ENCODE measurements at places on chromosomes 7 and 10. TPM values are rescaled to one million over a fixed set of nuclear protein-coding genes. Genes with fewer than 3 reads are reported as not detected.

GRCh38 chr10:33385015-33385414 is 50.5 kb upstream of the NRP1 start:
- DNase-seq, result no peak

DNA sequence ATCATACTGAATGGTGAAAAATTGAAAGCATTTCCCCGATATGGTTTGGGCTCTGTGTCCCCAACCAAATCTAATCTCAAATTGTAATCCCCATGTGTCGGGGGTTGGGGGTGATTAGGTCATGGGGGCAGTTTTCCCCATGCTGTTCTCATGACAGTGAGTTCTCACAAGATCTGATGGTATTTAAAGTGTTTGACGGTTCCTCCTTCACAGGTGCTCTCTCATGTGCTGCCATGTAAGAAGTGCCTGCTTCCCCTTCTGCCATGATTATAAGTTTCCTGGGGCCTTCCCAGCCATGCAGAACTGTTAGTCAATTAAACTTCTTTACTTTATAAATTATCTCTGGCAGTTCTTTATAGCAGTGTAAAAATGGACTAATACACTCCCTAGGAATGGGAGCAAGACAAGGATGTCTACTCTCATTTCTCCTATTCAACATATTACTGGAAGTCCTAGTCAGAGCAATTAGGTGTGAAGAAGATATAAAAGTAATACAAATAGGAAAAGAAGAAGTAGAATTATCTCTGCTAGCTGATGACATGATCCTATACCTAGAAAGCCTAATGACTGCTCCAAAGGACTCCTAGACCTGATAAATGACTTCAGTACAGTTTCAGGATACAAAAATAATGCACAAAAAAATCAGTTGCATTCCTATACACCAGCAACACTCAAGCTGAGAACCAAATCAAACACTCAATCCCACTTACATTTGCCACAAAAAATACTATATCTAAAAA is 260.6 kb downstream of the RNLS start:
- DNase-seq, result no peak

Gene CYP51A1
- 44.4 TPM for total RNA-seq

DNA sequence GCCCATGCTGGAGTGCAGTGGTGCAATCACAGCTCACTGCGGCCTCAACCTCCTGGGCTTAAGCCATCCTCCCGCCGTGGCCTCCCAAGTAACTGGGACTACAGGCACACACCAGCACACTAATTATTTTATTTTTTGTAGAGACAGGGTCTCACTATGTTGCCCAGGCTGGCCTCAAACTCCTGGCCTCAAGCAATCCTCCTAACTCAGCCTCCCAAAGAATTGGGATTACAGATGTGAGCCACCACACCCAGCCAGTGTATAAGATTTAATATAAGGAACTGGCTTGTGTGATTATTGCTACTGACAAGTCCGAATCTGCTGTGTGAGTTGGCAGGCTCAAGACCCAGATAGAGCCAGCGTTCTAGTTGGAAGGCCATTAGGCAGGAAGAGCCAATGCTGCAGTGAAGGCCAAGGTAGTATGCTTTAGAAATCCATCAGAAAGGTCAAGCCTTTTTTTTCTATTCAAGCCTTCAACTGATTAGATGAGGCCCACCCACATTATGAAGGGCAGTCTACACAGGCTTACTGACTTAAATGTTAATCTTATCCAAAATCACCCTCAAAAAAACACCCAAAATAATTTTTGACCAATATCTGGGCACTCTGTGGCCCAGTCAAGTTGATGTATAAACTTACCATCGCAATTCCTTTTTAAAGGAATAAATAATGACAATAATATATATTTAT is 19.4 kb downstream of the TRIM4 start:
- DNase-seq, result no peak

GRCh38 chr10:1168763-1169162 is 112.6 kb downstream of the WDR37 start:
- no peak for DNase-seq

DNA sequence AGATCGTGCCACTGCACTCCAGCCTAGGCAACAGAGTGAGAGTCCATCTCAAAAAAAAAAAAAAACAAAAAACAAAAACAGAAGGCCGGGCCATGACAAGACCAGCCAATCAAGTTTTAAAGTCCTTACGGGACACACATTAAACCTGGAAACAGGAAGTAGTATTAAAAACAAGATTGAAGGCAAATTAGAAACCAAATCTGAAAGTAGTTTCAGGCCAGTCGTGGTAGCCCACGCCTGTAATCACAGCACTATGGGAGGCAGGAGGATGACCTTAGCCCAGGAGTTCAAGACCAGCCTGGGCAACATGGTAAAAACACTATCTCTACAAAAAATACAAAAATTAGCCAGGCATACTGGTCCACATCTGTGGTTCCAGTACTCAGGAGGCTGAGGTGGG is 18.1 kb downstream of the PSAP start:
- no peak for DNase-seq

GRCh38 chr10:30396698-30397097 is 37.3 kb upstream of the MAP3K8 start:
- DNase-seq, result no peak

GRCh38 chr7:8938044-8938805 is 504.8 kb downstream of the NXPH1 start:
- no peak for DNase-seq

Gene FAM204A
- total RNA-seq, result 51.7 TPM

DNA sequence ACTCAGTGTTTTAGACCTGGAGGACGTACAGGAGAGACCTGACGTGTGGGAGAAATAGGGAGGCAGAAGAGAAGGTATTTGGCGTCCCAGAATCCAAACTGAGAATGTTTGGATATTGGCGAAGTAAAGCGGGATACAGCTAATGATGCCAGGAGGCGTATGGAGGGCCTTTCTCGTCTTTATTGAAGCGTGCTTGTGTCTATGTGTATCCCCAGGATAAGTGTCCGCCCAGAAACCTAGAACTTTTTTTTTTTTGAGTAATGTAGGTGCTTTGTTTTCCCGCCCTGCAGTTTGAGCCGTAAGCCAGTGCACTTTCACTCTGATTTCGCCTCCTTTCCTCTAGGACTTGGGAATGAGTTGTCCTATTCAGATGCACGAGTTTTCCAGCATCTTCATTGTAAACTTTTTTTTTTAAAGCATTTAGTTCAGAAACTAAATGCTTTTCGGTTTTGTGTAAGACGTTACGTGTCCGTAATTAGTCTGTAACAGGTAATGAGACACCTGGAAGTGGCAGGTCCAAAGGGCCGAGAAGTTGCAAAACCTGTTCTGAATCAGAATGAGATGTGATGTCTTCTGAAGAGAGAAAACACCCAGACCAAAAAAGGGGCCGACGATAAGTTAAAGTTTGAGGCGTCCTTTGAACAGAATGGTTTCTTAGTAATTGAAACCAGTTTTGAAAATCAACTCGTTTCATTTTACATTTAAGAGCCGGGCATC is 746 bp downstream of the ARL5B start:
- no peak for DNase-seq

Gene TMEM130
- total RNA-seq, result not detected

- DNase-seq, result no peak
Measured at GRCh38 chr7:81404669-81405068, 365.2 kb downstream of the HGF start.

GRCh38 chr10:131174211-131174565 is 137.3 kb downstream of the TCERG1L start:
- no peak for DNase-seq

Gene PRKCQ
- total RNA-seq, result 26.3 TPM

Gene ADGRA1
- total RNA-seq, result not detected

DNA sequence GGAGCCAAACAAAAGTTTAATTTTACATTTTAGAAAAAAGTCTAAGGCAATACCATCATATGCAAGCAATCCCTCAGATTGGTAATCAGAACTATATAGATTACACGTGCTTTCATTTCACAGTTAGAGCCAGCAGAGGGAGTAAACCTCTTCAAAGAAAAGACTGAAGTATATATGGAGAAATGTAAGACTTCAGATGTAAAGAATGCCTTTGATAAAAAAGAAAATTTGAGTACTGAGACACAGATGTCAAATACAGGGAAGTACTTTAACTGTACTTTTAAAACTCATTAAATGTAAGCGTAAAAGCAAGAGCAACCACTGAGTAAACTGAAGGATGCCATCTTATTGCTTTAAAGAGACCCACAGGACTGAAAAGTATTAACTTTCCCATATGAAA is 101.4 kb upstream of the FAM133B start:
- peak; percentile 17 for DNase-seq

Gene CELF2
- total RNA-seq, result 130 TPM

Gene PRF1
- total RNA-seq, result 56.4 TPM

- no peak for DNase-seq
Measured at GRCh38 chr7:104371216-104371979, 43.0 kb downstream of the LHFPL3 start.

Gene PRSS37
- total RNA-seq, result not detected

GRCh38 chr10:102669206-102670064 is 25.2 kb downstream of the TRIM8 start:
- DNase-seq, result no peak

- DNase-seq, result no peak
Measured at GRCh38 chr7:44769776-44770294, 21.2 kb downstream of the ZMIZ2 start.

DNA sequence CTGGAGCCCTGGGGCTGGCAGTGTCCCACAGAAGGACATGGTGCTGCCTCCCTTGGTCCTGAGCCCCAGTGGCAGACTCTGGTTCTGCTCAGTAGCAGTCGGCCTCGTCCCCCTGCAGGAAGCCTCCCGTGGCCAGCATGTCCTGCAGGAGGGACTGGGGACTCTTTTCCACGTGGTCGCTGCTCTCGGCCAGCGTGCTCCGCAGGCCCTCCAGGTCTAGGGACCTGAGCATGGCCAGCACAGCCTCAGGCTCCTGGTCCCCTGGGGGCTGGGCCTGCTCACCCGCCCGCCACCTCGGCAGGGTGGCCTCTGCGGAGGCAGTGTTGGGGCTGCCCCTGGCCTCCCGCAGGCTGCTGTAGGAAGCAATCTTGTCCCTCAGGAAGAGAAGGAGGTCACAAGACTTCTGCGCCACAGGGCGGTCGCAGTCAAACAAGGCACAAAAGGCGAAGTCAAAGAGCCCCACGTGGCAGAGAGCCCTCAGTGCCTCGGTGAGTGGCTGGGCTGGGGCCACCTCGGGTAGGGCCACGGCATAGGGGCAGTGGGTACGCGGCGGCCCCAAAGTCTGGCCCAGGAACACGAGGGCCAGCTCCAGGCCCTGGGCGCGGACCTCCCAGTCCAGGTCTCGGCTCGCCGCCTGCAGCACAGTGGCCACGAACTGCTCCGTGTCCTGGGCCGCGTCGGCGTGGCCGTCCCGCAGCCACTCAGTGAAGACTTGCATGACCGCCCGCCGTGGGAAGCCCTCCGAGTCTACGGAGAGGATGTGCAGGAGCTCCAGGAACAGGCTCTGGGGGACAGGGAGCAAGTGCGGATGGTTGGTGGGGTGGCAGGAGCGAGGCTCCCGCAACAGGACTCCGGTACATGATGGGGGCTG is 17.1 kb downstream of the BRAT1 start:
- DNase-seq, result no peak

DNA sequence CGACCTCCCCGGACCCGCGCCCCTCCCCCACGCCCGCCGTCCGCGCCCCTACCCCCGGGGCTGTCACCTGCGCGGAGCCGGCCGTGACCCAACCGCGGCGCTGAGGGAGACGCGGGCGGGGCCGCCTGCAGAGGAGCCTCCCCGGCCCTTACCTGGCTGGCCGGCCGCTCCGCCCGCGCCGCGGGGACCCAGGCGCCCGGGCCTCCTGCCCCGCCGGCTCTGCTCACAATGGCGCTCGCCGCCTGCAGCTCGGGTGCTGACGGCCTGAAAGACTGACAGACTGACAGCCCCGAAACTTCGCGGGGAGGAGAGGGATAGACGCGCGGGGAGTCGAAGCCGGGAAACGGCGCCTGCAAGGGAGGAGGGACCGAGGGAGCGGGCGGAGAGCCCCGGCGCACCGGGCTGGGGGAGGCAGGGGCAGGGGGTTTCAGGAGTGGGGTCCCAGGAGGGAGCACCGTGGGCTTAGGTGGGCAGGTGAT is 393 bp downstream of the ZNF467 start:
- no peak for DNase-seq

Gene GPR26
- total RNA-seq, result not detected

- DNase-seq, result no peak
Measured at GRCh38 chr10:113027574-113028455, 77.8 kb downstream of the TCF7L2 start.

All from CD8-positive, alpha-beta T cell (primary cell).